ENCODE measurements at places on chromosomes 6 and 20. TPM values are rescaled to one million over a fixed set of nuclear protein-coding genes. Genes with fewer than 3 reads are reported as not detected.

DNA sequence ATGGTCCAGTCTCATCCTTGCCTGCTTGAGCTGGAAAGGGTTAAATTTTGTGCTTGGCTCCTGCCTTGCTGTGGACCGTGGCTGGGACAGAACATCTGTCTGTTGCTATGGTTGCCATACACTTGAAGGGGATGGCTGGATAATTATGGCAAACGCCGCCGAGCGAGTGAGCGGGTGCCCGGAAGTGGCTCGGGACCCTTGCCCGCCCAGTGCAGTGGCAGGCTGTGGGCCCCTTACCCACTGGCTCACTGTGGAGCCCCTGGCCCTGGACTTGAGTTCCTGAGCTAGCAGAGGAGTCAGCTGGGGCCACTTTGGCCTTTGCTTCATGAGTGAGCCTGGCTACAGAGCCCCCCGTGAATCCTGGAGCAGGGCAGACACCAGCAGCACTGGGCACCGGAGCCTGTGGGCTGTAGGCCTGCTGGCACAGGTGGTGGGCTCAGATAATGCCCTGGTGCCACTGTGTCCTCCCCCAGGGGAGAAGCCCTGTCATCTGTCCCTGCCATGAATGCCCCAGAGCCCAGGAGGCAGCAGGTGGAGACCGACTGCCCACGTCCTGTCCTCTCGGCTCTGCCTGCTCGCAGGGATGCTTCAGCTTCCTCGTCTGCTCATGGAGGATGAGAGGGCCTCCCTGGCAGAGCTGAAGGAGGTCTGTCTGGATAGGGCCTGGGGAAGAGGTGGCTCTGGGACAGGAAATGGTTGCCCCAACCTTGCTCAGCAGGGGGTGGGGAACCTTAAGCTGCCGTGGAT lies 25.5 kb upstream of the NOL4L start:
- no peak for DNase-seq

DNA sequence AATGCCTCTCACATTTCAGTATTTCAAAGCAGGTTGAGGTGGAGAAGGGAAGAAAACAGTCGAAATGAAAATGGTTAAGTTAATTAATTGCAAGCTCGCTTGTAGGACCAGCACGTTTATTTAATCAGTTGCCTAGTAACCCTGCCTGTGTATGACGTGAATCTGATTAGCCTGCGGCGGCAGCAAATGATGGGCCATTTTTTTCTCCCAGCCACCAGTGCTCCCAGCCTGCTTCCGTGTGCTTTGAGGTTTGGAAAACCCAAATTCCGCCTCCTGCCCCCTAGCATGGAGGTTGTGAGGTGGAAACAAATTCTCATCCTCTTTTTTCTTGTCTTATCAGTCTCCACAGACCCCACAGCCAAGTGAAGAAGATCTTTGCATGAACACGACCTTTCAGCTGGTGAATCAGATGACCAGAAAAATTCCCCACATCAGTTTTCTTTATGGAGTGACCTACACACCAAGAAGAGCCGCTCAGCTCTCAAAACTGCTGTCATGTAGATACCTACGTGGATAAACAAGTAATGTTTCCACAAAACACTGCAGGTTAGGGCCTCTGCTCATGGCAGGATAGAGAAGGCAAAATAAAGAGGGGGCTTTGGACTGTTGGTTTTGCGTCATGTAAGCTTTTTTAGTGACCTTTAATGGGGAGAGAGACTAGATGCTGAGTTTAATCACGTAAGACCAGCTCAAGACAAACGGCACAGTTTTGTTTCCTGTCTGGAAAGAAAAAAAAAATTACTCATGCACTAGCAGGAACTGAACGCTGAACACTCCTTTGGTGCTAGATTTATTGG lies 572.9 kb upstream of the NOX3 start:
- no peak for DNase-seq

- no peak for DNase-seq
Observed at GRCh38 chr20:2260250-2260649, 35.6 kb upstream of the TGM3 start.

DNA sequence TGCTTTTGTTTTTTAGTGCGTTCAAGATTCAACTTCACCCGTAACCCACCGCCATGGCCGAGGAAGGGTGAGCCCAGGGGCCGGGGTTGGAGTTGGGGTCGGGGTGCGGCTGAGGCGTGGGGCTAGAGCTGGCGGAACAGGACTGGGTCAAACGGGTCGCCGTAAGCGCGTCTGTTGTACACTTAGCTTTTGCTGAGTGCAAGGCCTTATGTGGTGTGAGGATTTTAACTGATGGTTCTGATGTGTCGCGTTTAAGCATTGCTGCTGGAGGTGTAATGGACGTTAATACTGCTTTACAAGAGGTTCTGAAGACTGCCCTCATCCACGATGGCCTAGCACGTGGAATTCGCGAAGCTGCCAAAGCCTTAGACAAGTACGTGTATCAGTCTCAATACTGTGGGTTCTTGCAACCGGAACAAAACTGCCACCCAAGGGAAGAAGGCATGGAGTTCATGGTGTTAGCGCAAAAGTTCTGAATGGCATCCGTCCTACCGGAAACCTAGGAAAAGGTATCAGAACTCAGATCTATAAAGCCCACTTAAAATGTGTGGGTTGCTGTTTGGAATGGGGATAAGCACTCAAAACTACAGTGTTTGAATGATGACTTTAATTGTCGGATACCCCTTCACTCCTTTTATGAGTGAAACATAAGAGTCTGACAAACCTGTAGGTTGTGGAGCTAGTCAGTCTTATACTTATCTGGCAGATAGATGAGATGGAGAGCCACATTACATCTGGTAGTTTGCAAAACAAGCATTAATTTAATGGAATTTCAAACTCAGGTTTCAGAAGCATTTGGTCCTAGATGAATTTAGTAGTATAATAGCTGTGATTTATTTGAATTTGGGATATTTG lies 574 bp downstream of the RPS12 start:
- DNase-seq = no peak

DNA sequence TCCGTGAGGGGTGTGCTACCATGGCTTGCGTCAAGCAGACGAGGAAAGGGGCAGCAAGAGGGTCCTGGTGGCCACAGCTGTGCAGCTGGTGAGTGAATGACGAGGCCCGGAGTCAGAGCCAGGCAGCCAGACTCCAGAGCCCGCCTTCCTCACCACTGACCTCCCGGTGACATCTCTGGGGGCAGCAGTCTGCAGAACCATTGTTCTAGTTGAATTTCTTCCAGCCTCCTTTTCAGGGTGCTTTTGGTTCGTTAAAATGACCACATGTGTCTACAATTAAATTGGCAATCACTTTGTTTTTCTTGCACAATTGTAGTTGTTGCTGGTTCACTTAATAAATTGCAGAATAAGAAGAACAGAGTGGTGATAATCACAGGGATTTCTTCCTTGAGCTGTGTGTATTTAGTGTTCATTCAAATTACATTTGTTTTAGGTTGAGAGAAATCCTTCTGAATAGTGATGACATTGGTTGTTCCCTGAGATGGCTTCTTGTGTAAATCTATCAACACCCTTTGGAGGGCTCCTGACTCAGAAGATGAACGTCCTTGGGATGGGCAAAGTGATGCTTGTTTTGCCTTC lies 96.4 kb downstream of the TULP4 start:
- DNase-seq = no peak

- no peak for DNase-seq
Observed at GRCh38 chr6:31609519-31610406, 5.3 kb upstream of the AIF1 start.

MYLK2 gene
- total RNA-seq = not detected

SRMS gene
- not detected for total RNA-seq

- DNase-seq = no peak
Observed at GRCh38 chr6:39050453-39051112, 2.0 kb downstream of the GLP1R start.

OTOR gene
- total RNA-seq = not detected

- DNase-seq = no peak
Observed at GRCh38 chr6:157038610-157039009, 261.4 kb downstream of the ARID1B start.

DNA sequence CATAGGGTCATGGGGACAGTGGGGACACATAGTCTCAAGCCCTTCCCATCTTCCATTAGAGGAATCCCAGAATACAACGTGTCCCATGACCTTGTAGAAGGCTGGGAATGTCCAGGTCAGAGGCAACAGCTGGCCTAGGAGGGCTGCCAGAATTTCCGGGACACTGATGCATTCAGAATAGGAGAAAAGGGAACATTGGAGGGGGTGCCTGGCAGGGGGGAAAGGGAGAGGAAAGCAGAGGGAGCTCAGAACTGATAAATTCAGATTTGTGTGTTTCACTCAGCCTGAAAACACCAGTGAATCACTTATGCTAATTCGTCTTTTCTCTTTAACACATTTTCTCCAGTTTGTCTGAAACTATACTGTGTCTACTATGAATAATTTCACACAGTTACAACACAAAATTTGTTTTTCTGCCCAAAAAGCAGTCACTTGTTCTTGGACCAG lies 35.5 kb upstream of the BMP2 start:
- DNase-seq = no peak

DNA sequence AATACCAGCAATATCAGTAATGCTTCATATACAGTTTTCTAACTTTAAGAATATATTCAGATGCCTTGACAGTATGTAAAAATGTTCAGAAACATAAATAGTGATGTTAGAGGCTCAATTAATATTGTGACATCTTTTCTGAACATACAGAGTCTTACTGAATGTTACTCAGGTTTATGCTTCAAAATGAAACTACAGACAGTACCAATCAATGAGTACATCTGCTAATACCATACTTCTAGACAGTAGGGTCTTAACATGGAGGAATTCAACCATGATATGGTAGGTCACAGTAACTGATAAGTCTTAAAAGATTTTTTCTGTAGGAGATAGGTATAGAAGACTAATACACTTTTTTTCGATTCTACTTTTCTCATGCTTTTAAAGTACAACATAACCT lies 8.3 kb downstream of the GCLC start:
- no peak for DNase-seq

- no peak for DNase-seq
Observed at GRCh38 chr20:5586720-5587119, 163.5 kb upstream of the SHLD1 start.

HSPA12B gene
- 29.7 TPM for total RNA-seq

GRCh38 chr6:158622545-158623190 lies 21.9 kb downstream of the DYNLT1 start:
- DNase-seq = no peak

GGTLC1 gene
- total RNA-seq = not detected

DNA sequence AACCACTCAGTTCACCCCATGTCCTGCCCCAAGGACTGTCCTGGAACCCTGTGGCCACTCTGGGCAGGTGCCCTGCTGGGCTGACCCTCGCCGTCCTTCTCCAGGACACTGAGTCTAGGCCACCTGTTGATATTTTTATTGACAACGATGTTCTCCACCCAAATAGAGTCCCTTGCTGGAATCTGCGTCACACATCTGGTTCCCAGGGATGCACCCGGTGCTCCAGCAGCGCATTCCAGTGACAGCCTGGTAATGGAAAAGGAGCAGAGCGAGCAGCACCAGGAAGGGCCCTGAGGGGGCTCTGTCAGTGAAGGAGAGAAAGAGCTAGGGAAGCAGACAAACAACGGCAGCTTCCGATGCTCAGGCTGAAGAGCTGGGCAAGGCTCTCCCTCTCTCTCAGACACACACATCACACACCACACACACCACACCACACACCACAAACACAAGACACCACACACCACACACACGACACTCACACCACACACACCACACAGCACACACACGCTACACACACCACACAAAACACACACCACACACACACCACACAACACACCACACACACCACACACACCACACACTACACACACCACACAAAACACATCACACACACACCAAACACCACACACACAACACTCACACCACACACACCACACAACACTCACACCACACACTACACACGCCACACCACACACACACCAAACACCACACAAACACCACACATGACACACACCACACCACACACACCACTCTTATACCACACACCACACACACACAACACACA lies 117.9 kb upstream of the THBS2 start:
- no peak for DNase-seq

GRCh38 chr6:148513145-148514071 lies 170.8 kb downstream of the SASH1 start:
- no peak for DNase-seq

DNA sequence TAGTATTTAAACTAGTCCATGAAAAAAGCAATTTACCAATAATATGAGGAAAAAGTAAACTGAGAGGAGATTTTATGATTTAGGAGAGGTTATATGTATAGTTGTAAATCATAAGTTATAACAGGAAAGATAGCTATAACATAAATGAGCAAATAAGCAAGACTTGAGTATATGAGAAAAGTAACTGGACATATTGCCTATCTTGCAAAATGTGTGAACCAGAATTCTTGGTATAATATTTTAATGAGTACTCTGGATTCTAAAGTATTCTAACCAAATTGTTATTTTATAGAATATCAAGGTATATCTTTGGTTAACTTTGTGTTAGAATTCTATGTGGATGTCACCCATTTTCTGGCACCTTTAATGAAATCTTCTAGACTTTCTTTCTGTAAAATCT lies 124.6 kb downstream of the PHF3 start:
- DNase-seq = no peak

- no peak for DNase-seq
Observed at GRCh38 chr20:6994452-6994851, 227.0 kb downstream of the BMP2 start.

GRCh38 chr6:156859686-156860085 lies 82.5 kb downstream of the ARID1B start:
- no peak for DNase-seq

GRCh38 chr20:39112178-39112743 lies 150.1 kb downstream of the DHX35 start:
- DNase-seq = no peak

GRCh38 chr6:17964633-17965032 lies 22.8 kb downstream of the KIF13A start:
- no peak for DNase-seq

GRCh38 chr6:169984181-169985120 lies 233.0 kb downstream of the ERMARD start:
- DNase-seq = no peak

- no peak for DNase-seq
Observed at GRCh38 chr6:15355683-15356099, 109.8 kb downstream of the JARID2 start.

GCNT2 gene
- total RNA-seq = 7.9 TPM

- no peak for DNase-seq
Observed at GRCh38 chr20:57043669-57044268, 222.7 kb downstream of the BMP7 start.

Data from omental fat pad (tissue), 4 donors.